ENCODE measurements at places on chromosomes 7 and 10.

DNA sequence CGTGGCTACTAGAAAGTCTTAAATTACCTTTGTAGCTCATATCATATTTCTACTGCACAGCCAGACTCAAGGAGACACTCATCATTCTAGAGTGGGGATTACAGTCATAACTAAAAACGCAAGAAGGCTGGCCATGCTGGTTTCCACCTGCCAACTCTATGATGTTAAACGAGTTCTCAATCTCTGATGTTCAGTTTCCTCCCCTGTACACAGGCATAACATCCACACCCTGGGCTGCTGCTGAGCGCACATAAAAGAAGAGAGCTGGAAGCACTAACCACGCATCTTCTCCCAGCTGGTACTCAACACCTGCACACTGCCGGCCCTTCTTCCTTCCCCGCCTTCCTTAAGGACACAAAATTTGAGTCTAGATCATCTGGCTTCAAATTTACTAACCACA, 60.5 kb downstream of the SORBS1 start:
- DNase-seq, result no peak

DNA sequence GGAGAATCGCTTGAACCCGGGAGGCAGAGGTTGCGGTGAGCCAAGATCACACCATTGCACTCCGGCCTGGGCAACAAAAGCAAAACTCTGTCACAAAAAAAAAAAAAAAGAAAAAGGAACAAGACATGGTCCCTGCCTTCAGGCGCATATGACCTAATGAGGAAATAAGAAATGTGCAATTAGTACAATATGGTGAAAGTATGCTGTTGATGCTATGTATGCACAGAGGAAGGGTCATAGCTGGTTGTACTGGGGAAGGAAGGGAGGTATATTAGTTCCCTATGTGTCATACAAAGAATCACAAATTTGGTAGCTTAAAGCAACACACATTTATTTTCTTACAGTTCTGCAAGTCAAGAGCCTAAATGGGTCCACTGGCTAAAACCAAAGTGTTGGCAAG, 97.8 kb upstream of the MPP7 start:
- no peak for DNase-seq

DNA sequence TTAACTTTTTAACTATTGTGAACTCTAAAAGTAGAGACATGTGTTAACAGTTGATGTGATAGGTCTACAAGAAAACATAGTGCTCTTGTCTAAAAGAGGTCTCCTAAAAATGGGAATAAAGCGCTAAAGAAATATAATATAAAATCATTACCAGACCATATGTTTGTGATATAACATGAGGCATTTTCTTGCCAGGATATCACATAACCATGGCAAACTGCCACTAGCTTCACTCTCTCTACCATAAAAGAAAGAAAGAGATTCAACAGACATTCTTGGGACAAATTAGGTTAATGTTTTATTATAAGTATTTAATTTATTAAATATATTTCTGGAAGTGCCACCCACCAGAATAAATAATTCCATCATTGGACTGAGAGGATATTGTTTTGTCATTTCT, 115.0 kb downstream of the TMEM26 start:
- DNase-seq, result no peak

DNA sequence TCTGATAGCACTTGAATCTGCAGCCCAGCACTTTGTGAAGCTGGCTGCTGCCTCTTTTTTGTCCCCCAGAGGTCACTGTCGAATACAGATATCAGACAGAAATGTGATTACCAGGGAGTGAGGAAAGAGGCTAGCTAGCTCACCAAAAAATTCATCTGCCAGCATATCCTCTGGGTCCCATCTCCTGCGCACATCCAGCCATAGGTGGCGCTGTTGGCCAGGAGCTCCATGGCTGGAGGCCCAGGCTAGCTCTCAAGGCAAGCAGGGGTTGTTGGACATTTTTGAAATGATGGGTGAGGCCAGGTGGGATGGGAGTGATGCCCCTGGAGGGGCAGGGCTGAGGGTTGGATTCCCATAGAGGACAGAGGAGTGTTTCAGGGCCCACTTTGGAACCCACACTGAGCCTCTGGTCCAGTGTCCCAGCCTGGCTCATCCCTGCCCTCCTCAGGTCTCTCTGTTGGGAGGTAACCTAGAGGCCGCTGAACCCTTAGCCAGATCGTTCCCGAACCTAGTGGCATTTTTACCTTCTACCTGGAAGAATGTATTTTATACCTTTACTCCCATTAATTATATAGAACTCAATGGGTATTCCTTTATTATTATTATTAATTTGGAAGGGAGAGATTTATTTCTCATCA, 14.8 kb downstream of the DPCD start:
- peak; percentile 82 for DNase-seq

GRCh38 chr7:37899712-37900247, 16.8 kb downstream of the SFRP4 start:
- no peak for DNase-seq

DNA sequence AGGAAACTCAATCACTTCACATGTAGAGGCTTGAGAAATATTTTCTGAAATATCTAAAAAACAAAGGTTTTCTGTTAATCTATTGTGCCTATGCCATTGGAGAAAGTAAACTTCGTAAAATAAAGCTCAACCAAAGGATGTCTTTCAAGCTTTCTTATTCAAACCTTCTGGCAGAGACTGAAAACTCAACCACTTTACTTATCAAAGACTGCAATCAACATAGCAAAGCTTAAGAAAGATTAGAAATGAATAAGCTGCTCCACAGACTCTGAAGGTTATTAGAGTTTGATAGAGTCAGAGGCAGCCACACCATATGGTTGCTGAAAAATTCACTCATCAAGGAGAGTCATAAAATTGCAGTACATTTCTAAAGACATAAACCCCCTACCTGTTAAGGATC, 245.8 kb upstream of the MEOX2 start:
- DNase-seq, result no peak

GRCh38 chr7:99369767-99370391, 4.7 kb upstream of the ARPC1B start:
- no peak for DNase-seq

- no peak for DNase-seq
These were observed 65.9 kb upstream of the PRKG1 start for GRCh38 chr10:51008346-51008745.

DNA sequence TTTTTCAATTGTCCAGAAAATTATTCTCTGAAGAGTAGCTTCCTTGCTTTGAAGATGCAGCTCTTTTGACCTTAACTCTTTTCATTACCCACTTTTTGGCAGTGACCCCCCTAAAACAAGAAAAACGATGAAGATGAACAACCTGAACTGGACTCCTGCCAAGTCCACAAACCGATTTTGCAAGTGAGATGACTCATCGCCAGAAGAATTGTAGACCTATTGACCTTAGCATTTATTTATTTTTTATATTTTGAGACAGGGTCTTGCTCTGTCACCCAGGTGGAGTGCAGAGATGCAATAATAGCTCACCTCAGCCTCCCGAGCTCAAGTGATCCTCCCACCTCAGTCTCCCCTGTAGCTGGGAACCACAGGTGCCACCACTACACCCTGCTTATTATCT, 859.2 kb downstream of the GATA3 start:
- no peak for DNase-seq

DNA sequence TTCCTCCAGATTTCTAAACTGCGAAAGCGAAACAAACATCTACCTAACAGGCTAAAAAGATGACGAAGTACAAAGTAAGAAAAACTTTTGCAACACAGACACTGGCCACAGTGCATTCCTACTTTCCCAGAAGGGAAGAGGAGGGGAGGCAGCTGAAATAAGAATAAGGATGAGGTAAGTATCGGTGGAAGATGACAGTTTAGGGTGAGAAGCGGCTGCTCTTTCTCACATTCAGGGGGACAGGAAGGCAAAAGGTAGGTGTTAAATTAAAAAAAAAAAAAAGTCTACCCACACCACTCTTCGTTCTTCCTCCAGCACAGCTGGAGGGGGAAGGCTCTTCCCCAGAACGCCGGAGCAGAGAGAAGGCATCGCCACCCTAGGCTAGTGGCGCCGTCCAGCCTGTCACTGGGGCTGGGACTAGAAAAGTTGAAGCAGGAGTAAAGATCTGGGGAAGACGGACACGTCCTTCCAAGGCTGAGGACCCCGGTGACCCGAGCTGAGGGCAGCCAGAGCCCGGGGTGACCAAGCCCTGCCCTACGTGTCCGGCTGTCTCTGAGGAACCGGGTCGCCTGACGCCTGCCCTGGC, 846 bp downstream of the DNAJC1 start:
- no peak for DNase-seq

DNA sequence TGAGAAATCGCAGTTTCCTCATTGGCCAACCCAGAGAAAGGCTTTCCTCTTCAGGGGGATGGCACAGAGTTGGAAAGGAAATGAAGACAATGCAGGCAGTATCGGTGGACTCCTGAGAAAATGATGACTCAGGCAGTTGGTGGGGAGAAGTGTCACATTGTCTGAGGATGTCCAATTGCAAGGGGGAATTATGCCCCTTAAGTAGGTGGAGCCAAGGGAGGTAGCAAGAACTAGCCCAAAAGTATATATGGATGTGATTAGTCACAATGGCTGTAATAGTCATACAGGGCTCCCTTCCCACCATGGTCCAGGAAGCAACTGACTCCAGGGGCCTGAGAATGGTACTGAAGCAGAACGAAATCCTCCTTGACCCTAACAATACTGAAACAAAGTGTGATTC, 58.3 kb upstream of the EGFR start:
- no peak for DNase-seq

DNA sequence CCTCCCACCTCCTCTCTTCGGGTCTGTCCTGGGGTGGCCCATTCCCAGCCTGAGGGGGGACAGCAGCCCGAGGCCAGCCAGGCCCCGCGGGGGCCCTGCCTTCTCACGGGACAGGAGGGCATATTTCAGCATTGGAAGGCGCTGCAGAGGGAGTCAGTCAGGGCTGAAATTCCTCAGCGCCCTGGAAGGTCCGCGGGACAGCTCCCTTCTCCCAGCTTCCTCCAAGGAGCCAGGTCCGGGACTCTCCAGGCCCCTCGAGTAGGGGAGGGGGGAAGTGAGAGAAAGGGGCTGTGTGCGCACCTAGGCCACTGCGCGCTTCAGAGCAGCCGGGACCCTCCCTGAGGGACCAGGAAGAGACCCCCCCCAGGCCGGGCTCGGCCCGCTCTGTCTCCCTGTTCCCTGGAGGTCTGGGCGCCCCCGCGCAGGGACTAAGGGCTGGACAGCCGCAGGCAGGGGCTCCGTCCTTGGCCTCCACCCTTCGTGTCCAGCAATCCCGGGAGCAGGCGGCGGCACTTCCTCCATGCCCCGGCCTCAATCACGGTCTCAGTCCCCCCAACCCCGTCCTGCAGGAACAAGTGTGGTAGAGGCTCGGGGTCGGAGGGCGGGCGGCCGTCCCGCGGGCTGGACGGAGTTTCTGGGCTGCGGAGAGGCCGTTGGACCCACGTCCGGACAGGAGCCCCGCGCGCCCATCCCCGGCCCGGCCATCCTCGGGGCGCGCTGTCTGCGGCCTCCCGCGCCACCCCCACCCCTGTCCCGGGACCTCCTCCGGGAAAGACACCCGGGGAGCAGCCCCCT, 6.0 kb upstream of the ELFN1 start:
- no peak for DNase-seq

DNA sequence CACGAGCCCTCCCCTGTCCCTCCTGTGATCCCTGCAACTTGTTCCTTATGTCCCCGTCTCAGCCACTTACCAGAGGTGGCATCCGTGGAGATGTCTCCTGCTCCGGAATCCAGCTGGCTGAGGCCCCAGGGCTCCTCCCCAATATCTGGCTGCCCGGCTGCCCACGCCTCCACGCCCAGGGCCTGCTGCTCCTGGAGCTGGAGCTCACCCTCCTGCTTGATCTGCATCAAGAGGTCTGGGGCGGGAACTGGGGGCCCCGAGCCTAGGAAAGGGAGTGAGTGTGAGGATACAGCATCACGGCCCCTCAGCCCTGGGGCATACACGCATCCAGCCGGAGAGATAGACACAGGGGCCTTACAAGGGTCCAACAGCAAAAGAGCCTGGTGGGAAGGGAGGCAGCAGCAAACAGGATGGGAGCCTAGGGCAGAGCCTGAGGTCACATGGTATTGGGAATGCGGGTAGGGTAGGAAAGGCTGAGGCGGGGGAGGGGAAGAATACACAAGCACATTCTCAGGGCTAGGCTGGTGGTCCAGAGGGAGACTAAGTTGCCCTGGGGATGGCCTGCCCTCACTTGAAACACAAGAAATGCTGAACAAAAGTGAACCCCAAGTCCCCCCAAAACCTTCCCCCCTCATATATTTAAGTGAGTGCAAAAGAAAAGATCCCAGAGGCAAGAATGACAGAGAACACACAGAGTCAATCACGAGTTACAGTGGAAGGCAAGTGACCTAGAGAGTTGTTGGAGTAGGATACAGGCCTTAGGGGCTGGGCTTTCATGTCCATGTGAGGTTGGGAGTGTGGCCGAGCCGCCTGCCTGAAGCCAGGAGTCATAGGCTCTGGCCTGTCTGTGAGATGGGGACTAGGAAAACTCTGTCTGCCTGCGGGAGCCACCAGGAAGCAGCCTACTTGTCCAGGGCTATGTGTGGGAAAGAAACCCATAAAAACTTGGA, 16.9 kb upstream of the ZNF777 start:
- no peak for DNase-seq

DNA sequence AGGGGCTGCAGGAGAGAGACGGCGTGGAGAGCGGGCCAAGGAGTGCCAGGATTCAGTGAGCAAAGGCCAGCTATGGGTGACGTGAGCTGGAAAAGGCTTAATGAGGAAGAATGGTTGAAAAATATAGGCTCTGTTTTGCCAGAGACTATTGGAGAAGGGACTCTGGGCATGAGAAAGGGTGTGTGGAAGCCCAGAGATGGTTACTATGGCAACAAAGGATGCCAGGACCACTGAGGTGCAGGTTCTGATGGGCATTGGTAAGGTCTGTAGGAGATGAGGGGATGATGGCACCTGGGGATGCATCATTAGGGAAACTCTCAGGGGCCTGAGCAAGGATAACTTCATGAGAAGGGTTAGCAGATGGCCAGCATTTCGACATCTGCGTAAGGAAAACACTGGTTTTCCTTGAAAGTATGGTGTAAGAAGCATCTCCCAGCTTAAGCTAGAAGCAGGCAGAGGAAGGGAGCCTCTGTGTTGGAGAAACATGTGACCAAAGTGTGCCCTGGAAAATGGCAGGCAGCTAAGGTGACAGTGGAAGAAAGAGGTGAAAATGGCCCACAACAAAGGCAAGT, 21.6 kb upstream of the FAM180A start:
- DNase-seq, result no peak

DNA sequence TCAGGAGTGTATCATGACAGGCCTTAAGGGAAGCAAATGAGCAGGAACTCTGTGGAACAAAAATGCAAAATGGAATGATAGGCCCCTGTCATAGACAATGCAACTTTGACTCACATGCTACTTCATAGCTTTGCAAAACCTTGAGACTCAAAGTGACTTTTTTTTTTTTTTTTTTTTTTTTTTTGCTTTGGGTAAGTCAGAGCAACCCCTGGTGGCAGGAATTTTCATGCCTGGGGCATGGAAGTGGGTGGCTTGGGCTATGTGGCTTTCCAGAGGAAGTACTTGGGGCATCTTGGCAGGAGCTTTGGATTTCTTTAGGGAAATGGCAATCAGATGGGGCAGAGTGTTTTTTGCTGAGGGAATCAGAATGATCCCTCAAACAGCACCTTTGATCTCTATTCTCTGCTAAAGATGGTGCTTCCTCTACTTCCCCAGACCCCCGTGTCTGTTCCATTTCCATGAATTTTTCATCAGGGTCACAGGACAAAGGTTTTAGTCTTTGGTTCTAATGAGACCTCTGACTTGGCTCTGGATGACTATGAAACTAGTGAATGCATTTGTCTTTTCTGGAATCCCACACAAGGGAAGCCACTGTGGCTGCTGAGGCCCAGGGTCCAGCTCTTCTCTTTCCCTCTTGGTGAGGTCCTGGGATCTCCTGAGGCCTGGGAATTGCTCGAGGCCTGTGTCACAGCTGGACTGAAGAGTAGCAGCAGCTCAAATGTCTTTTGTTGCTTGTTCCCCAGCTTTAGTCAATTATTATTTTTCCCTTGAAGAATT, 62.8 kb downstream of the TACC2 start:
- no peak for DNase-seq

- DNase-seq, result no peak
These were observed 19.8 kb upstream of the CLDN12 start for GRCh38 chr7:90383422-90383821.

Measured in activated CD4-positive, alpha-beta T cell treated with anti-CD3 and anti-CD28 coated beads, Interleukin-2, amount 50 U/mL, for 48 hours (primary cell).